Natural killer cell (primary cell): ENCODE measurements at places on chromosomes 5 and 9. TPM values are rescaled to one million over a fixed set of nuclear protein-coding genes. Genes with fewer than 3 reads are reported as not detected.

GRCh38 chr5:125326150-125326510 lies 579.7 kb upstream of the ZNF608 start:
- H3K27ac ChIP-seq = no peak overlapping the region
- no peak for DNase-seq
- H3K27me3 ChIP-seq = no peaks in the 10 kb centered on the region
- H3K36me3 ChIP-seq = no peaks in the 10 kb centered on the region

GRCh38 chr9:73174330-73174980 lies 22.8 kb downstream of the ANXA1 start:
- H3K27ac ChIP-seq = no peak overlapping the region
- no peak for DNase-seq
- H3K36me3 ChIP-seq = peaks cover 18% of the 10 kb centered on the region
- H3K4me1 ChIP-seq = no peaks in the 10 kb centered on the region

DNA sequence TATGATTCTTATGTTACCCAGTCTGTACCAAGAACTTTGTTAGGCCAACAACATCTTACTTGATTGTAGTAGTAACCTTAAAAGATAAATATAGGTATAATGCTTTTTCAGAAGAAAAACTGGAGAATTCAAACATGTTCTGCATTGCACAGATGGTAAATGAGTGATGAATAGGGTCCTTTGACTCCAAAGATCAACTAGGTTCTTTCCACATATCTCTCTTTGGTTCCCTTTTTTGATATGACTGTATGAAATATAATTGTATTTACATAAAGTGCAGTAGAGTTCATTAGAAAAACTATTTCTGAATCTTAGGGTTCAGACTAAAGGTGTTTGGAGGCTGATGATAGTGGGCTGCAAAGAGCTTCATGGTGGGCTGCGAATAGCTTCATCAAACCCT lies 150.5 kb upstream of the CDKN2B start:
- no peaks in the 10 kb centered on the region for H3K36me3 ChIP-seq
- H3K4me3 ChIP-seq = no peak overlapping the region
- H3K27ac ChIP-seq = no peak overlapping the region

DRD1 gene
- not detected for total RNA-seq

GRCh38 chr5:134997015-134997414 lies 29.3 kb downstream of the CATSPER3 start:
- H3K36me3 ChIP-seq = no peaks in the 10 kb centered on the region
- H3K27ac ChIP-seq = no peak overlapping the region
- H3K4me1 ChIP-seq = no peaks in the 10 kb centered on the region
- no peaks in the 10 kb centered on the region for H3K27me3 ChIP-seq

DNA sequence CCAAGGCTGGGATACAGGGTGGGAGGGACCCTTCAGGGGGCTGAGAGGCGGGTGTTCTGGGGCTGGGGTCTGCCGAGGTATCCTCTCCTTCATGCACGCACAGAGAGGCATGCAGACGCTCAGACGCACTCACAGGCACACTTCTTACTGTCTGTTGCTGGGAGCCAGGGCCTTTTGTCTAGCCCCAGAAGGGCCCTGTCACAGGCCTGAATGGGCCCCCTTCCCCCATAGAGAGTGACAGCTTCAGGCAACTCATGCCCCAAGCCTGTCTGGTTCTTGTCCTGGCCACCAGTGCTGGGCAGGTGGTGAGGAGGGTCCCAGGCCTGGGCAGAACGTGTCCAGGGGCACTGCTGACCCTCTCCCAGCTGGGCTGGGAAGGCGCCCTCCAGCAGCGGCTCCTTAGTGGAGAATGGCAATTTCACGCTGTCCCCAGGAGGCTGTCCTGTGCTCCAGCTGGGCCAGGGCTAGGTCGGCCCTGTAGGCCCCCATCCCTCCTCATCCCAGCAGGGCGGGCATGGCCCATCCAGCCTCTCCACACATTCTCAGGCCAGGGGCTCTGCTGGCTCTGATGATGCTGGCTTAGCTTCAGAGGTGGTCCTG lies 45.3 kb downstream of the LMX1B start:
- H3K27ac ChIP-seq = no peak overlapping the region
- no peak for DNase-seq
- H3K4me3 ChIP-seq = no peak overlapping the region
- no peaks in the 10 kb centered on the region for H3K36me3 ChIP-seq
- H3K27me3 ChIP-seq = no peaks in the 10 kb centered on the region

DNA sequence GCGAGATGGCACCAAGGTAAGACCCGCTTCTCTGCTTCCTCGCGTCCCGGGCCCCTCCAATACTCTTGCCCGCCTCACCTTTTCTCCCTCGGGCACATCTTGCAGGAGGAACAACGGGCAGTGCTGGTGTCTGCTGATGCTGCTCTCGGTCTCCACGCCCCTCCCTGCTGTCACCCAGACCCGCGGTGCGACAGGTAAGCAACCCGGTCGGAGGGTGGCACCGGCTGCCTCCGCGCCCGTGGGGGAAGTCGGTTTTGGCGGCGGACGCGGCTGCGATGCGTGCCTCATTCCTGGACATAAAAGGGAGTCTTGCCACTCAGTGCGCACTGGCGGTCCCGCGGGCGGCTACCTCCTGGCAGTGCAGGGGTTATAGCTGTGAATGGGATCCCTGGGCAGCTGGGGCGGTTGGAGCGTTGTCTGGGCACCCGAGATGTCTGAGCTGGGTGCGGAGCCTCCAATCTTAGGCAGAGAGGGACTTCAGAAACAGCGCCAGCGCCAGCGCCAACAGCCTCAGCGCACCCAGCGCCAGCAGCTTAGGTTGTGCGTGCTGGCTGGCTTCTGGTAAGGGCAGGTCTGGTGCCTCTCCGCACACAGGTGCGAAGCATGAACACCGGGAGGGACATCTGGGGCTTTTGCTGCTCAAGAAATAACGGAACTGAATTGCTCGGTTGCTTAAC lies 488 bp downstream of the COL15A1 start:
- no peak for DNase-seq
- H3K4me3 ChIP-seq = no peak overlapping the region
- H3K4me1 ChIP-seq = peaks cover 7% of the 10 kb centered on the region
- H3K27ac ChIP-seq = no peak overlapping the region
- peaks cover 24% of the 10 kb centered on the region for H3K27me3 ChIP-seq

POLR3G gene
- total RNA-seq = 1.4 TPM

DNA sequence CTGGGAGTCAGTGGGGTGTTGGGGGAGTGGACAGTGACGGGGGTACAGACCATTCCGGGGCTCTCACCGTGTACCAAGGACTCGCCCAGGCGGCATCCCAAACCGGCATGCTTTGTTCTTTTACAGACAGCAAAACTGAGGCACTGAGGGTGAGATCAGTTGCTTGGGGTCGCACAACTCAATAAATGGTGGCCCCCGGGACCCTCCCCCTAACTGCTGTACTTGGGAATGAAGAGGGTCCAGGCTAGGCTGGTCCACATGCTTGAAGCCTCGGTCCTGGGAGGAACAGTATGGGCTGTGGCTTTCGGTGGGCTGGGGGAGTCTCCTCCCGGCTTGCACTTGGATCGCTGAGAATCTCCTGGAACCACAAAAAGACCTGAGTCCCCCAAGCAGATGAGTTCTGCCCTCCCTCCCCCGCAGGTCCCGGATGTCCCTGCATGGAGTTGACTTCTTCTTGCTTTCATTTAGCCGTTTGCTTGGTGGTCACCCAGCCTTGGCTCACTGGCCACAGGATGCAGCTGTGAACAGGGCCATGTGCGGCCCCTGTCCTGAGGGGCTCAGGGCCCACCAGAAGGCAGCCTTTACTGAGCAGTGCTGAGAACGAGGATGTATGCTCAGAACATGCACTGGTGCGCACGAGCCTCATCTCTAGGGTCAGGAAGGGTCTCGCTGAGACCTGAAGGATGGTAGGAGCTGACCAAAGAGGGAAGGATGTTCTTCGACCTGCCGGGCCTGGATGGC lies 4.2 kb downstream of the LAMC3 start:
- H3K4me3 ChIP-seq = no peak overlapping the region
- peaks cover 3% of the 10 kb centered on the region for H3K27me3 ChIP-seq
- no peak overlapping the region for H3K27ac ChIP-seq
- DNase-seq = no peak

DNA sequence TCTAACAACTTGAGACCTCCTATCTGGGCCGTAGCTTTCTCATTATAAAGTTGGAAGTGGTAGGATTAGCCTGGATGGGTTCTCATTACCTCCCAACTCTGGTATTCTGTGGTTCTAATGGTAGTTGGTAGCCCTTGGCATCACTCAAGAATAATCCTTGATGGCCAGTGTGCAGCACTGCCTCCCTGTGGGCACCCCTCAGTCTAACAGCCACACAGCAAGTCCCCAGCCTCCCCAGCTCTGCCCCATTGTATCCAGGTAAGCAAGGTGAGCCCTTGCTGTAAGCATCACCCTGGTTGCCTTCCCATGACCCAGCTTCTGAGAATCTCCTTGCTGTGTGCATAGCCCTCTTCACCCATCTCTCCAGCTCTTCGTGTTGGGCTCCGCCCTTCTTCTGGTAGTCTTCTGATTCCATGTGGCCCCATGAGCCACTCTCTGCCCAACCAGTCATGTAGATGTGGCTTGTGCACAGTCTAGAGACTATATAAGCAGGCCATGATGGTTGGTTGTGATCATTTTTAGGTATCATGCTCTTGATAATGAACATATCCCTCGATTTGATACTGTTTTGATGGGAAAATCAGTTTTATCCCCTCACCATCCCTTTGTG lies 57.6 kb upstream of the GRHPR start:
- no peaks in the 10 kb centered on the region for H3K27me3 ChIP-seq
- H3K4me1 ChIP-seq = peaks cover 5% of the 10 kb centered on the region
- H3K4me3 ChIP-seq = no peak overlapping the region
- DNase-seq = peak; percentile 38
- no peaks in the 10 kb centered on the region for H3K36me3 ChIP-seq

- H3K4me3 ChIP-seq = no peak overlapping the region
- DNase-seq = no peak
- H3K27me3 ChIP-seq = no peaks in the 10 kb centered on the region
- H3K36me3 ChIP-seq = no peaks in the 10 kb centered on the region
Measured at GRCh38 chr5:137896560-137896959, 7.3 kb downstream of the PKD2L2 start.

DNA sequence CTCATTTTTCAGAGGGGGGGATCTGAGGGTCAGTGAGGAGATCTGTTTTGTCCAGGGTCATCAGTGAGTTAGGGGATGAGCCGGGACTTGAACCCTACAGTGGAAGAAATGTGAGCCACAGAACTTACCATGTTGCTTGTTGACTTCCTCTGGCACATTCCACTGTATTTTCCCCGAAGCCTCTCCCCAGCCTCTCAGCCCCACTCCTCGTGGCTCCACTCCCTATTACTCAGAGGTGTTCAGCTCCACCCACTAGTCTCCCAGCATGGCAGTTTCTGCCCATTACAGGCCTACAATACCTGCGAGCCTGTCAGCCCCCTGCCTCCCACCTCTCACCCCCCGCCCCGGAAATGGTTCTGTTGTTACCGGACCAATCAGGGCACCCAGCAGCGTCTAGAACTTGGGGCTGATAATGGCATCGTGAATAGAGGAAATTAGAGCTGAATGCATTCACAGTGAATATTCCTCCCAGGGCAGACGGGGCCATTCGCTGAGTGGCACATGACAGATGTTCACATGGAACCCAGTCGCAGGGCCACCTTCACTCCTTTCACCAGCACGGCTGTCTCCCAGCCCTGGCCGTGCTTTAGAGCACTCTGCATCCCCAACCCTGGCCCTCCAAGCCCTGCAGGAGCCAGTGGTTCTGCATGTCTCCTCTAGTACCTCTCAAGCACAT lies 81.6 kb downstream of the KCNIP1 start:
- no peak overlapping the region for H3K4me3 ChIP-seq
- H3K4me1 ChIP-seq = no peaks in the 10 kb centered on the region
- DNase-seq = no peak
- no peak overlapping the region for H3K27ac ChIP-seq
- no peaks in the 10 kb centered on the region for H3K36me3 ChIP-seq
- H3K27me3 ChIP-seq = no peaks in the 10 kb centered on the region

EFCAB9 gene
- total RNA-seq = not detected

DNA sequence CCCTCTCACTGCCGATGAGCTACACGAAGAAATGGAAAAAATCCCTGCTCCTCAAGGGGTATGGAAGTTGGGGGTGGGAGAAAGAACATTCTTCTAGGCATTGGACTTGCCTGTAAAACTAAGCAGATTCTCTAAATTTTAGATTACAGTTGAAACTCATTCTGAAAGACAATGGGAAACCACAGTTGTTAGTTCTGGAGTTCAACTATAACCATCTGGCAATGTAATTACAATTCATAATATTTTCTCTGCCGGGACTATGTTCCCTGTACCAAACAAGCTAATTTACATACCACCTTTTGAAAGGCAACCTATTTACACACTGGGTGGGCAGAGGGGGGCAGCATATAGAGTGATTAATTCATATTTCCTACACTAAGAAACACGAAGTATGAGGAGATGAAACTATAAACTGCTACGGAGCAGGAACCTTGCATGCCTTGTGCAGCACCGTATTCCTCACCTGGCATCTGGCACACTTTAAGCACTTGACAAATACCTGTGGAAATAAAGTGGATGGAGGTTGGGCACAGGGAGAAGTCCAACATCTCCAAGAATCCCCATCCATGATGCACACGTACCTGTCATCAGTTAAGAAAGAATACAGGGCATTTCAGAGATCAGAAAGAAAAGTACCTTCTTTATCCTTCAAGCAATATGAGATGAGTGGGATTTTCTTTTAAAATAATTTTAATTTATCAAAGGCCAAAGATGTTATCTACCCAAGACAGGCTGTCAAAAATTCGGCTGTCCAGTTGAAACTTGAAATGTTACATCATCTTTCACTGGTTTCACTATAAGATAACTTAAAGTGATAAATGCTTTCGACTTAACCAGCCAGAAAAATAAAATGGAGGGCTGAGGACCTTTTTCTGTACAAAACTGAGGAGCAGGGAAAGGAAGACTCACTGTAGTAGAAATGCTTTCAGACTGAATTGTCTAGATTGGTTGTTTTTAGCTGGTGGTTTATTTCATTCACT lies 54.2 kb downstream of the SSBP2 start:
- no peak overlapping the region for H3K27ac ChIP-seq
- DNase-seq = no peak
- no peaks in the 10 kb centered on the region for H3K36me3 ChIP-seq
- H3K4me1 ChIP-seq = no peaks in the 10 kb centered on the region

GRCh38 chr9:133528876-133529241 lies 4.1 kb upstream of the MYMK start:
- no peak overlapping the region for H3K27ac ChIP-seq
- H3K36me3 ChIP-seq = no peaks in the 10 kb centered on the region
- no peak overlapping the region for H3K4me3 ChIP-seq
- DNase-seq = no peak
- H3K4me1 ChIP-seq = peaks cover 8% of the 10 kb centered on the region
- H3K27me3 ChIP-seq = peaks cover 14% of the 10 kb centered on the region

MTRR gene
- total RNA-seq = 69.9 TPM

STOM gene
- total RNA-seq = 185 TPM
